Activated CD8-positive, alpha-beta memory T cell treated with anti-CD3 and anti-CD28 coated beads, Interleukin-2, amount 10 ng/mL, durations not matched to agents 7 days and 5 days (primary cell): ENCODE measurements at places on chromosomes 5 and 9. TPM values are rescaled to one million over a fixed set of nuclear protein-coding genes. Genes with fewer than 3 reads are reported as not detected.

The DBH gene
- not detected for total RNA-seq

The CCL21 gene
- not detected for total RNA-seq

The CERCAM gene
- 5.2 TPM for total RNA-seq

The PTGS1 gene
- 0.35 TPM for total RNA-seq

The REEP2 gene
- 1.7 TPM for total RNA-seq

The SUSD3 gene
- total RNA-seq, result 40.1 TPM

The GADD45G gene
- 38.5 TPM for total RNA-seq

The SLC36A3 gene
- total RNA-seq, result not detected

The MGAT4B gene
- 116 TPM for total RNA-seq

The PCDHB4 gene
- total RNA-seq, result not detected

The KIAA0825 gene
- 2.7 TPM for total RNA-seq
